ENCODE measurements at places on chromosomes 1 and 21.

DNA sequence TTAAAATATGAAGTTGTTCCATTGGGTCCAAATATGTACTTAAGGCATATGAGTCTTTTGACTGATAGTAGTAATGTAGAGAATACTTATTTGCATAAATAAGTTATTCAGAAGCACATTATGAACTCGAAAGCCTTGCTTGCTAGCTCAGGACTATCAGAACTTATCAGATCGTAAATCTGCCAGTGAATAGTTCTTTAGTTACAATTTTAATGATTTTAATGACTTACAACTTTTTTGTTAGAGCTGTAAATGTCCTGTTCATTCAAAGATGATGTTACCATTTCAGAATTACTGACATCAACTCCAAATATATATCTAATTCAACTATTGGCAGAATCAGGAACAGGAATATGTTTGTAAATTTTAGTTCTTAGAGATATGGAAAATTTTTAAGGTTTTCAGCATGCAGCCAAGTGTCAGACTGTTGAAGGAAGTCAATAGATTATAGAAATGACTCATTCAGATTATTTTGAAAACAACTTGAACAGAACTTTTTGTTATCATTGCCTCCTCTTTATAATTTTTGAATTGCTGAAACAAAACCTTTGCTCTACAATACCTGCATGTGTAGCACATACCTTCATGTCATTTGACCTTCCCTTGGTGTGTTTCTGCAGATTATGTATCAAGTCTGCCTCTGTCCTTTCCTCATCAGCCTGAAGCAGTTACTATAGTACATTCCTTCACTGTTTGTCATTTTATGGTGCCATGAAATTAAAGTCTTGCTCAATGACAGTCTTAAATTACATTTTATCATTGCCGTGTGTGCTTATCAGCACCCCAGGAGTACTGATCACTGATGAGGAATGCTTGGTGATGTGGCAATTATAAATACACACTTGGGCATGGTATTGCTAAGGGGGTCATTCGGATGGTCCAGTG lies 44.9 kb downstream of the LRRC8D start:
- DNase-seq: no peak

DNA sequence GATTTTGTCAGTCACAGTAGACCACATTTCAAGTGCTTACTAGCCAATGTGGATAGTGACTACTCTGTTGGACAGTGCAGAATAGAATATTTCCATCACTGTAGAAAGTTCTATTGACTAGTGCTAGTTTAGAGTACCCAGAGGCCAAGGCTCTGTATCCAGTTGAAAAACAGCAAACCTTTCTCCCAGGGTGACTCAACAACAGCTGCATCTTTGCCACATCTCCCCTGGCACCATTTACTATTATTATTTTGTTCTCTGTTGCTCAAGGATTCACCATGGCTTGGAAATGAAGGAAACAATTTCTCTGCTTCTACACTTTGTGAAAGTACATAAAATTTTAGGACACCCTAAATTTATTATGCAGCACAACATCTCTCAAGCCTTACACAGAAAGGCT lies 85.3 kb upstream of the WDR26 start:
- no peak for DNase-seq

DNA sequence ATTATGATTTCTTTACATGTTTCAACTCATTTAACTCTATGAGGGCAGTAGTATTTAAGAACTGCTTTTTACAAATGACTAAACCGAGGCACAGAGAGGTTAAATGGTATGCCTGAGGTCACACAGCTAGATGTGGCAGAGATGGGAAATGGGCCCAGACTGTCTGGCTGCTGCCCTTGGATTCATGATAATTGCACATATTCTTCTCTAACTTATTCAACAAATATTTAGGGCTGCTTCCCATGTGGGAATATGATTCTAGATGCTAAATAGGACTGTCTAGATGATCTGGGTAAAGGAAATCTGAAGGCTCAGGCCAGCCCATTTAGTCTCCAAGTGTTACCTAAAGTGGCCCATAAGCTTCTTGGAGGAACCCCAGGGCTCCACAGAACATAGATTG lies 26.2 kb downstream of the C8A start:
- DNase-seq: no peak

- DNase-seq: no peak
Measured at GRCh38 chr1:42844592-42845140, 1.7 kb upstream of the ZNF691 start.

DNA sequence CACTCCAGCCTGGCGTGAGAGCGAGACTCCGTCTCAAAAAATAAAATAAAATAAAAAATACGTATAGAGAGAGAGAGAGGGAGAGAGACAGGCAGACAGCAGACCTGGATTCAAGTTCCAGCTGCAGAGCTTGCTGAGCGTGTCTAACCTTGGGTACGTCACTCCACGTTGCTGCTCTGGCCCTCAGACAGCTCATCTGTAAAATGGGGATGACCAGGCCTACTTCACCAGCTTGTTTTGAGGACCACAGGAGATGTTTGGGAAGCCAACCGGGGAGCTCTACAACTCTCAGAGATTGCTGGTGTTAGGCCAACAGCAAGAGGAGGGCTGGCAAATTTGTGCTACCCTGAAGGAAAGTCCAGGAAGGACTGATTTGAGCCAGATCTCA lies 499 bp upstream of the TRAF5 start:
- DNase-seq: no peak

DNA sequence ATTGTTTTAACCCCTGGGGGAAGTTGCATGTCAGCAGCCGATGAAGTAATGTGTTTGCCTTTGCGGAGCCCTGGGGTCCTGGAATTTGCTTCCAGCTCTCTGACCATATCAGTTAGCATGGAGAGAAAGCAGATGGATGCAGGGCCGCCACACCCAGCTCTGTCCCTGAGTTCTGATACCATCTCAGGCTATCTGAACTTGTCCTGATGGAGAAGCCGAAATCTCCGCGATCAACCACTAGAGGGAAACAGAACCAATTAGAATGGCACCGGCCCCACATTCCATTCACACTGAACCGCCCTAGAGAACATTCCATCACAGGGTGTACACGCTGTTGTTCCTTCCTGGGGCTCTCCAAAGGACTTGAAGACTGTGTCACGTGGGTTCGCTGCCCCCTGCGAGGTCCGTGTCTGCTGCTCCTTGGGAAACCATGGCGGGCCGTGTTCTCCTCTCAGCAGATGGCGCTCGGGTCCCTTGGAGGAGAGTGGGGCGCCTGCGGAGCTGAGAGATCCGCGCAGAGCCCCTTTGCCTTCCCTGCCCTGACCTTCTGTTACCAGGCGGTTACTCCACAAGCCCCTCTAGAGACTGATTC lies 75.4 kb downstream of the ABCA4 start:
- DNase-seq: peak; percentile 14

- DNase-seq: no peak
Measured at GRCh38 chr1:109509176-109510134, at the start of gene AMIGO1. Gene AMIGO1, minus strand, starts transcription at chr1:109509727. Its CDS starts 815 bp downstream, at chr1:109508912.

GRCh38 chr21:42974832-42975820 lies 764 bp downstream of the PKNOX1 start:
- DNase-seq: peak; percentile 32

GRCh38 chr1:162475539-162476185 lies 22.0 kb upstream of the UHMK1 start:
- DNase-seq: no peak

- DNase-seq: no peak
Measured at GRCh38 chr1:213269829-213270228, 218.8 kb downstream of the RPS6KC1 start.

- DNase-seq: no peak
Measured at GRCh38 chr1:155018617-155019348, 14.8 kb downstream of the DCST2 start.

DNA sequence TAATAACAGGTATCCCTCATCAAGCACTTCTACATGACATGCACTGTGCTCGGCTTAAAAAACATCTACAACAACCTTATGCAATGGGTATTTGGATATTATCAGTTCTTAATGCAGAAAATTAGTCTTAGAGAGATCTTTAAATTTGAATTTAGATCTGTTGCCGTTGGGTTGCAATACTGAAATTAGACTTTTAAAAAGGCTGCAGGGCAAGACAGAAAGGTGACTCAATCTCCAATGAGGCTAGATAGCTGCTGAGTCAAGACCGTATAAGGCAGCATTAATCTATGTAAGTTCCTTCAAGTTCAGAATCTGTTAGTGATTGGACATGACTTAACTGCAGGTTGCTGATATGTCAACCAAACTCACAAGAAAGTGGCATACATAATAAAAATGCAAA lies 37.3 kb downstream of the OLFM3 start:
- DNase-seq: no peak

DNA sequence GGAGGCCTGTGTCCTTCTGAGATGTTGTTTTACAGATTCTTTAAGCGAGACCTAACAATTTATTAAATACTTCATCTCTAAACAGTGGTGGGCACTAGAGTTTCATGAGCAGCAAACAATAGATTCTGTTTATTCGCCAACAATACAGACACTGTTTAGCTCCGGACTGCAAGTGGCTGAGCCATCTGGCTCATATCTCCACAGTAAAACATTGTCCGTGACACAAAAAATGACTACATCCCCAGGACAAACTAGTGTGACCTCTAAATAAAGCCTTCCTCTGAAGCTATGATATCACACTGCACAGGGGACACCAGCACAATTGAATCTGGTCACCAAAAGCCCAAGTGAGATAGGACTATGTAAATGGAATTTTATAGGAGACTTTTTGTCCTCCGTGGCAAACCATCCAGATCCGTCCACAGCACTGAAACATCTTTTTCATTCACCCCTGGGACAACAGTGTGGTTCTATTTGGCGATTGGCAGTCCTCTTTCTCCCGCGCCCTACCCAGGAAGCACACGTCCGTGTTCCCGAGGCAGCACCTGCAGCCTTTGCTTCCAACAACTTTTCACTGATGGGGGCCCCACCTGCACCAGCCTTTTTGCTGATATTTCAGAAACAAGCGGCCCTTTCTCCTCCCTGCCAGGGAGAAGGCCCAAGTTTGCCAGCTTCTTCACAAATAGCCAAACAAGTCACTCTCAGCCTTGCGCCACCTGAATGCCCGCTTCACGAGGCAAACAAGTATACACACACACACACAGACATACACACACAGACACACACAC lies 47.4 kb downstream of the OLIG1 start:
- no peak for DNase-seq

DNA sequence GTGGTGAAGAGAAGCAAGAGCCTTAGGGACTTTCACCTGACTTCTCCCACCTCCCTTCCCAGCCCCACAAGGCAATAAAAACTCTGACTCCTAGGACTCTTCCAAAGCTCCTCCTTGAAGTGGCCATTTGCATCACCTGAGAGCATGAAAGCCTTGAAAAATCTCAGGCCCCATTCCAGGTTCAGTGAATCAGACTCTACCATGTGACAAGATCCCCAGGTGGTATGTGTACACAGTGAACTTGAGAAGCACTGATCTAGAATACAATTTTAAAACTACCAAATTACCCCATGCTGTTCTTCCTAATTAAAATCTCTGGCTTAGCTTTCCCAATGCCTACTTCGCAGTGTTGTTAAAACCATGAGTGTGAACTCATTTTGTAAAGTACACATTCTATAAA lies 195.1 kb upstream of the SAMSN1 start:
- DNase-seq: no peak

- no peak for DNase-seq
Measured at GRCh38 chr21:42937960-42938605, 12.7 kb upstream of the ERVH48-1 start.

DNA sequence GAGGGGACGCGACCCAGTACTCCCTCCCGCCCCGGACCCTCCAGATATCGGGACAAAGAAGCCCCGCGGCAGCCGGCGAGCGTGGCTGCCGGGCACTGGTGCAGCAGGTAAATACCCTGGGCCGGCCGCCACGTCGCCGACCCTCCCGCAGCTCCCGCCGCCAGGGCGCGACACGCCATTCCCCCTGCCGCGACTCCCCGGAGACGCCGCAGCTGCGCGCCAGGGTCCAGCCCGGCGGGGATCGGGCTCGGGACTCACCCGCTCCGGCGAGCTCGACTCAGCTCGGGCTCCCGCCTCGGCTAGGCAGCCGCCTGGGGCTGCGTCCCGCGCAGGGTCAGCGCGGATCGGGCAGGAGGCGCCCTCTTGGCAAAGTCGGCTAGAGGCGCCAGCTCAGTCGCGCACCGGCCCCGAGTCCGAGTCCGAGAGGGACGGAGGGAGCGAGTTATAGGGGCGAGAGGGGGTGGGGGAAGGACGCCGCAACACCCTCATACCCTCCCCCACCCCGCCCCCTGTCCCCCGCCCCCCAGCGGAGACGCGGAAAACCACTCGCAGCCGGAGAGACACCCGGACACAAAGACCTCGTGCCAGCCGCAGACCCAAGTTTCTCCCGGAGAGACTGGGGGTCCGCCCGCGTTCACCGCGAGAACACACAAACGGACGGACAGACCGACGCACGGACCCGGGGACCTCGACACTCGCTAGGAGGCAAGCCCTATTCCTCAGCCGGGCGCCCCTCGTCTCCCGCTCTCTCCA lies 985 bp downstream of the SYT6 start:
- no peak for DNase-seq

DNA sequence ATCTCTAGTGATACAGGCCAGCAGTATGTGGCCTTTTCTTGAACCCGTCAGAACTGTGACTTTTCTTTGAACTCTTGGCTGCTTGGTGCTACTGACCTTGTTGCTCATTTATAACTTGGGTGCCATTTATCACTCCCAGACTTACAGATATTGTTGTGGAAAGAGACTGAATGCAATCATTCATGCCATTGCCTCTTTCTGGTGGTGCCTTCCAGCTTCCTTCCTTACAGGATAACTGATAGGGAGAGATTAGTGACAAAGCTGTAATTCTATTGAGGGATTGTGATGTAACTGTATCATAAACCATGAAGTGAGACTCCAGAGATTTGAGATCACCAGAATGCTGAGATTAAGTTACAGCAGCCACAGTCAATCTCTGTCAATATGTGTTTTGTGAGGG lies 256.5 kb downstream of the USP25 start:
- DNase-seq: no peak

DNA sequence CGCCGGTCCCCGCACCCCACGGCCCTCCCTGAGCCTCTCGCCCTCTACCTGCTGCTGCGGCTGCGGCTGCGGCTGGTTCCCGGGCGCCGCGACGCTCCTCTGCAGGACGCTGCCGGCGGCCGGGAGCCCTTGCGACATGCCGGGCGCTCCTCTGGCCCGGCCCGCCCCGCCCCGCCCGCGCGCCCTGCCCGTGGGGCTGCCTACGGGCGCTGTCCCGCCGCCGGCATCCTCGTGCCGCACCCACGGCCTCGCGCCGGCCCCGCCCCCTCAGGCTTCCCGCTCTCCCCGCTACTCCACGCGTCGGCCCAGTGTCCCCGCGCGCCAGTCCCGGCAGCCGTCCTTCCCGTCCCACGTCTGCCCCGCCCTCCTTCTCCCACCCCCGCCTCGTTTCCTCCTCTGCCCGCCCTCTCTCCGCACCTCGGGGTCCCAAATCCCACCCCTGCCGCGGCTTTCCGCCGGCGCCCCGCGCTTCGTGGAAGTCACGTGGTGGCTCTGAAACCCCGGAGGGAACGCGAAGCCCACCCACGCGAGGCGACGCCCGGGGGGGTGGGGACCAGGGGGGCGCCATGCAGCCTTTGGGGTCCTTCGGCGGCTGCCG lies at the start of gene BATF3:
TSS of gene BATF3 (minus strand) at position 216 of the 598 bp plus-strand sequence. CDS start at position 138, 78 bp downstream.
- no peak for DNase-seq

GRCh38 chr1:15005116-15005515 lies 148.4 kb upstream of the TMEM51 start:
- no peak for DNase-seq

- DNase-seq: no peak
Measured at GRCh38 chr1:167249702-167250101, 29.0 kb downstream of the POU2F1 start.

- DNase-seq: no peak
Measured at GRCh38 chr1:182359645-182360044, 31.9 kb downstream of the GLUL start.

GRCh38 chr21:29854795-29855194 lies 85.0 kb downstream of the GRIK1 start:
- no peak for DNase-seq

GRCh38 chr1:38186566-38186965 lies 140.0 kb upstream of the POU3F1 start:
- no peak for DNase-seq

- no peak for DNase-seq
Measured at GRCh38 chr1:154682254-154682653, 74.3 kb upstream of the ADAR start.

All from stimulated activated CD4-positive, alpha-beta T cell treated with anti-CD3 and anti-CD28 coated beads, Interleukin-1b, Interleukin-23, amount 100 ng/mL, for 1 hour (primary cell).